ENCODE measurements at places on chromosomes 5 and 9.

DNA sequence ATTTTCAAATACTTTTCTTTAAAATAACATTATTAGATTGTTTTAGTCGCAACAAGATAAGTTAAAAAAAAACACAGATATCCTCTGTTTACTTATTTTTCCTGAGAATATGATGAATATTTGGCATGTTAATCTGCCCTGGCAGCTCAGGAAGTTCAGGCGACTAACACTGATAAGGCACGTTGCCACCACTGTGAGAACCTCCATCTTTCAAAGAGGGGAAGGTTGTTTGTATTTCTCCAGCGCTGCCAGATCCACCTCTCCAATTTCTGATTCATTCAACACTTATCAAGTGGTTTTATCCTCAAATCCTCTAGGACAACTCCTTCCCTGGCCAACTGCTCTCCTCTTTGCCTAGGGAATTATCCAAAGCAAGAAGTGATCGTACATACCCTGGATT is 21.8 kb downstream of the CTNNAL1 start:
- DNase-seq, result no peak

- peak; percentile 76 for DNase-seq
Observed at GRCh38 chr9:104743376-104743985, 4.0 kb upstream of the NIPSNAP3A start.

DNA sequence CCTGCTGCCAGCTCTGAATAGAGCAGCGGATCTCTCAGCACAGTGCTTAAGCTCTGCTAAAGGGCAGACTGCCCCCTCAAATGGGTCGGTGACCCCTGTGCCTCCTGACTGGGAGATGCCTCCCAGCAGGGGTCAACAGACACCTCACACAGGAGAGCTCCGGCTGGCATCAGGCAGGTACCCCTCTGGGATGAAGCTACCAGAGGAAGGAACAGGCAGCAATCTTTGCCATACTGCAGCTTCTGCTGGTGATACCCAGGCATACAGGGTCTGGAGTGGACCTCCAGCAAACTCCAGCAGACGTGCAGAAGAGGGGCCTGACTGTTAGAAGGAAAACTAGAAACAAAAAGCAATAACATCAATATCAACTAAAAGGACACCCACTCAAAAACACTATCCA is 131.6 kb downstream of the TMEM232 start:
- DNase-seq, result no peak

GRCh38 chr9:95333426-95333825 is 15.9 kb upstream of the FANCC start:
- no peak for DNase-seq

DNA sequence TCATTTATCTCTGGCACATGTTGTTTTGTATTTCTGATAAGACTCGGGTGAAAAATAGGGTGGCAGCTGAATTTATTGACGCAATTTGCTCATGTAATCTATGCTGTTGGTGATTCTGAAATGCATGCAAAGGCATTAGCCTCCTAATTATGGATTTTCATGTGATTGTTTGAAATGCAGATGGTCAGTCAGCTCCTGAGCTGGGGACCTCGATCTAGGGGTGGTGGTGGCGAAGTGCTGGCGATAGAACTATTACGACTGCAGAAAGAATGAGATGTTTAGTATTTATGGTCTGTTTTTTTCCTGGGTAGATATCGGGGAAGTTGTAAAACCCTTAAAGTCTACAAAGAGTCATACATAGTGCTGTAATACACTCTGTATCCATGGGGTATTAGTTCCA is 88.6 kb downstream of the SLC28A3 start:
- no peak for DNase-seq

DNA sequence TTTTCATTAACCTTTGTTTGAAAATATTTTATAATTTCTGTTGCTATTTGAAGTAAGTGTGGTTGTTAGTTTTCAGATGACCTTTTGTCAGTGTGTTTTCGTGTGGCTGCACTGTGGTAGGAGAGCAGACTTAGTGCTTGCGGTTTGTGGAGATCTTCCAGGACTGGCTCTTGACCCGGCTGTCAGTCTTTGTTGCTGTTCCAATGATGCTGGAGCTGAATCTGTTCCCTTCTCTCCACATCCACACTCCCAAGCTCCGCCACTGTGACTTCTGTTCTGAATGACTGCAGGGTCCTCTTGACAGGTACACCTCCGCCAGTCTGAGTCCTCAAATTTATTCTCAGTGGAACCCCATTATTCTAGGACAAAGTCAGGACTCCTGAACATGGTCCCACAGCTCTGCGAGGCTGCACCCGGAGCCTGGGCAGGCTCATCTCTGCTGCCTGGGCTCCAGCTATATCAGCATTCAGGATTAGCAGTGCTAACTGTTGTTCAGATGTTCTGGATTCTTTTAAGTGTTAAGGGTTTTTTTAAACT is 126.0 kb downstream of the WNK2 start:
- no peak for DNase-seq

GRCh38 chr9:95032580-95033341 is 284.7 kb downstream of the FANCC start:
- DNase-seq, result no peak

DNA sequence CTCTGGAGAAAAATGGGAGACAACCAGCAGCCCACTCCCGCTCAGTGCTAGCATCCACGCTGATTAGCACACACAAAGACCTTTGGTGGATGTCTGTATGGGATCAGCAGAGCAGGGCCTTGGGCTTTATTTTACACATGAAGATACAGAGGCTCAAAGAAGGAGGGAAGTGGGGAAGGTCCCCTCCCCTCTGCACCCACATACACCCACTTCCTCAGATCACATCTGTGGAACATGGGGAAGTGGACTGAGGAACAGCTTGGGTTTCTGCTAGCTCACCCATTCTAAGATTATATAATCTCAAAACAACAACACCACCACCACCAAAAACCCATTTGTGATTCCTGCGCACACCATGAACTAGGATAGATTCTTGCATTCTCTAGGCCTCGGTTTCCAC is 14.0 kb downstream of the GGTA1 start:
- DNase-seq, result no peak

GRCh38 chr9:13568841-13569601 is 289.5 kb upstream of the MPDZ start:
- no peak for DNase-seq

- peak; percentile 44 for DNase-seq
Observed at GRCh38 chr5:99032234-99033013, 103.6 kb upstream of the CHD1 start.
